ENCODE measurements at places on chromosomes 3 and 15.

- no peak for DNase-seq
Measured at GRCh38 chr3:105083945-105084344, 282.8 kb upstream of the ALCAM start.

DNA sequence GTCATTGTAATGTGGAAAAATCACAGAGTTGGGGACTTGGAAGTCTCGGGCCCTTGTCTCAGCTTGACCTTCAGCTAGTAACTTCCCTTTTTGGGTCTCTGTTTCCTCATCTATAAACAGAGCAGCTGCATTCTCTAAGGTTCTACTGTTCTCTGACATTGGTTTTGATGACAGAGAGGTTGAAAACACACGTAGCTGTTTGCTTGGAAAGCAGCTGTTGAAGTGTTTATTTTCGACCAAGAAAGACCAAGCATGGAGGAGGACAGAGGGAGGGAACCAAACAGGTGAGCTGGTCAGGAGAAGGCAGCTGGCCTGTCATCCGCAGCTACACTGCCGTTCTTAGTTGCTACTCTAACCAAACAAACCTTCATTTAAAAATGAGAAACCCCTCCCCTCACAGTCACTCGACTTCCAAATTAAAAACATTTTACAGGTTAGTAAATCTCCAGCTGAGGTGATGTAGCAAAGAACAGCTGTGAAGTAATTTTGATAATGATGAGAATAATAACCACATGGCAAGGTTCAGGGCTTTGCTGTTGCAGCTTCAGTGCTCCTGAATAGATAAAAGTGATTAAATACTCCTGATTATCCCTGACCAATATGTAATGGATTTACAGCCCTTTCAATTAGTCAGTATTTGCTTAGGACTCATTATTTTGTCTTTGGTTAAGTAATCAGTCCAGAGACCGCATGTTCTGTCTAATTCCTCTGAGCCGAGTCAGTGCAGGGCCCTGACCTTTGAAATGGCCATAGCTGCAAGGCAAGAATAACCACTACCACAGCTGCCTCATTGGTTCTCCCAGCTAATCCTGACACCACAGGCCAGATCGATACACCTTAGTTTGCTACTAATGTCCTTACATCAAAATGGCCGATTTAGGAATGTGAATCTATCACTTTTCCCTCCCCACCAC is 65.3 kb downstream of the MEIS2 start:
- no peak for DNase-seq

GRCh38 chr3:45760878-45761711 is 35.2 kb downstream of the SLC6A20 start:
- DNase-seq = peak; percentile 14

DNA sequence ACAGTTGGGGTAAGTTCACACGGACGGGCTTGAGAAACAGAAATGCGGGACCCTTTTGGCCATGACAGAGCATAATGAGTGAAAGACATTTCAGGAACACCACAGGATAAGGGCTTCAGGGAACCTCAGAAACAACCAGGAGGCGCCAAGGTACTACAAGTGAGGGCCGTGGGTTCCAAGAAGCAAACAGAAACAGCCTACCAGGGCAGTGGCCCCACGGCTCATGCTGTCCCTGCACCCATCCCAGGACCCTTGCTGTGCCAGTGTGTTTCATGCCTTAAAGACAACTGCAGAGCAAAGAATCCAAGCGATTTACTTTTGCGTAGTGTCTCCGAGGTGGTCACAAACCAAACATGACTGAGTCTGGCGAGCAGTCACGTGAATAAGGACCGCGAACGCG is 54.0 kb downstream of the RUBCN start:
- no peak for DNase-seq

DNA sequence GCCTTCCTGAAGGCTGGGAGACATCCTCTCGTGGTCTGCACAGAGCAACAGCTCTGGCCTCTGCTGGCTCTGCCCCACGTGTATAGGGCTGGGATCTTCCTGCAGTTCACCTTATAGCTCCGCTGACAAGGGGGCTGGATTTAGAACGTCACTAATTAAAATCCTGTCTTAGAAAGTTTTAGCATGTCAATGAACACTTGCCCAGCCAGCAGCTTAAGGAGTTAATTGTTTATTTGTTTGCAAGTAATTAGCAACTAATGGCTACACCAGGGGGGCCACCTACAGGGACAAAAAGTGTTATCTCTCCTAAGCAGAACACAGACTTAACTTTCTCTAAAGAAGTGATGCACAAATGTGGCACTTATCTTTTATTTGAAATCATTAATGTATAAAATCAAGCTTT is at the start of gene HESX1:
HESX1 (minus strand) TSS at position 84 of the 403 bp plus-strand sequence; CDS start at position 24, 60 bp downstream.
- no peak for DNase-seq

GRCh38 chr3:68447885-68448284 is 484.5 kb downstream of the TAFA4 start:
- no peak for DNase-seq

DNA sequence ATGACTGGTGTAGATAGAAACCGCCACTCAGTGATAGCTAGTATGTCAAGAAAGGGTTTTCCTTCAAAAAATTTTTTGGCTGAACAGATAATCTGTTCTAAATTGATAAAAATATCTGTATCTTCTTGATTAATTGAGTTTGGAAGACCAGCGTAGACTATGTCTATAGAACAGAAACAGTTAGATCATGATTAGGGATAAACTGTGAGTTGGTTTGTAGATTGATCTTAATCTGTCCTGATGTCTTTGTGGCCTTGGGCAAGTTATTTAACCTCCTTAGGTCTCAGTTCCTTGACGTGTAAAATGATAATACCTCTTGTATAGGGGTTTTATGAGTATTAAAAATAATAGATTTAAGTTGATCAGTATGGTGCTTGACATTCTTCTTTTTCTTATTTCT is 4.7 kb downstream of the NFKBIZ start:
- no peak for DNase-seq

GRCh38 chr3:105166893-105167292 is 199.8 kb upstream of the ALCAM start:
- no peak for DNase-seq

- DNase-seq = no peak
Measured at GRCh38 chr3:112500621-112501020, 1.3 kb upstream of the BTLA start.

GRCh38 chr3:114848643-114849350 is 298.3 kb downstream of the ZBTB20 start:
- no peak for DNase-seq

DNA sequence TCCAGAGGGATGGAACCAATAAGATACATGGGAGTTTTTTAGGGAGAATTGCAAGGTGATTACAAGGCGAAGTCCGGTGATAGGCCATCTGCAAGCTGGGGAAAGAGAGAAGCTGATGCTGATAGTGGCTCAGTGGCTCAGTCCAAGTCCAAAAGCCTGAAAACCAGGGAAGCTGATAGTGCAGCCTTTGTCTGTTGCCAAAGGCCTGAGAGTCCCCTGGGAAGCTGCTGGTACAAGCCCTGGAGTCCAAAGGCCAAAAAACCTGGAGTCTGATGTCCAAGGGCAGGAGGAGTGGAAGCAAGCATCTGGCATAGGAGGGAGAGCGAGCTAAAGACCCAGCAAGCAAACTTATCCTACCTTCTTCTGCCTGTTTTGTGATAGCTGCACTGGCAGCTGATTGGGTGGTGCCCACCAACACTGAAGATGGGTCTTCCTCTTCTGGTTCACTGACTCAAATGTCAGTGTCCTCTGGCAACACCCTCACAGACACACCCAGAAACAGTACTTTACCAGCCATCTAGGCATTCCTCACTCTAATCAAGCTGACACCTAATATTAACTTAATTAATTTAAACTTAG is 16.7 kb downstream of the TFG start:
- DNase-seq = no peak

GRCh38 chr3:182121401-182121800 is 409.7 kb downstream of the SOX2 start:
- no peak for DNase-seq

DNA sequence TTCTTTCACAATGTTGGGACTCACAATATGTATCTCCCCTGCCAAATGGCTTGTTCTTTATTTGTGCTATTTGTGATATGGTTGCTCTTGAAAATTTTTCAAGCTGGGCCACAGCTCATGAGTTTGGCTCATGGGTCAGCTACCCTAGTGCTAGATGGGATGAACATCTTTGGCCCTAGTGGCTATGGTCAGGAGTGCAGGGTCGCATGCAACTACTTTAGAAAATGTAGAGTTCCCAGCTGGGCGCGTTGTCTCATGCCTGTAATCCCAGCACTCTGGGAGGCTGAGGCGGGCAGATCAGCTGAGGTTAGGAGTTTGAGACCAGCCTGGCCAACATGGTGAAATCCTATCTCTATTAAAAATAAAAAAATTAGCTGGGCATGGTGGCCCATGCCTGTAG is 55.8 kb downstream of the POLR2M start:
- no peak for DNase-seq

GRCh38 chr15:88992216-88992615 is 79.0 kb upstream of the MFGE8 start:
- no peak for DNase-seq

DNA sequence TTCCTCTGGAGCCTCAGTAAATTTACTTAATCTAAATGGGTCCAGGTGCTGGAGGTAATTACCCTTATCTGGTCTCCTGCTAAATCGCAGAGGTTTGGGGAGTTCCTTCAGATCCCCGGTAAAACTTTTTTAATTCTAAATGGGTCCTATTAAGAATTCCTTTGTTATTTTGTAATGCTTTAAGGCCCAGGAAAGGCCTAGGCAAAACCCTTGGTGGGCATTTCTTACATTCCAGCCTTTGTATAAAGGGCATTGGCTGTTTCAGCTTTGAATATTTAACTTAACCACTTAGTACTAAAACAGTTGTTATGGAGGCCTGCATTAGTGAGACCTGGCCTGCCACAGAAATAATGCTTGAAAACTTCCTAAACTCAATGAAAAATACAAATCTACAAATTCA is 14.9 kb upstream of the ZNF662 start:
- DNase-seq = no peak

- no peak for DNase-seq
Measured at GRCh38 chr3:61768284-61769037, 207.1 kb downstream of the PTPRG start.

GRCh38 chr3:128799653-128800052 is 73.7 kb downstream of the RAB7A start:
- no peak for DNase-seq

DNA sequence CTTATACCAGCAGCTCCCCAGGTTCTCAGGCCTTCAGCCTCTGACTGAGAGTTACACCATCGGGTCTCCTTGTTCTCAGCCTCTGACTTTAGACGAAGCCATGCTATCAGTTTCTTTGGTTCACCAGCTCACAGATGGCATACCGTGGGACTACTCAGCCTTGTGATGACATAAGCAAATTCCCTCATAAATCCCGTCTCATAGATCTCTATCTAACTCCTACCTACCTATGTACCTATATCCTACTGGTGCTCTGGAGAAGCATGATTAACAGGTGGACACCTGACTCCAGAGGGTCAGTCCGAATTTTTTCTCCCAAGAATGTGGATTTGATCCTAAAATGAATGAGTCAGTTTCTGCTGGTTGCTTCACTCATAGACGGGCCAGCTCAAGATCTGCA is 59.1 kb upstream of the CDV3 start:
- no peak for DNase-seq

DNA sequence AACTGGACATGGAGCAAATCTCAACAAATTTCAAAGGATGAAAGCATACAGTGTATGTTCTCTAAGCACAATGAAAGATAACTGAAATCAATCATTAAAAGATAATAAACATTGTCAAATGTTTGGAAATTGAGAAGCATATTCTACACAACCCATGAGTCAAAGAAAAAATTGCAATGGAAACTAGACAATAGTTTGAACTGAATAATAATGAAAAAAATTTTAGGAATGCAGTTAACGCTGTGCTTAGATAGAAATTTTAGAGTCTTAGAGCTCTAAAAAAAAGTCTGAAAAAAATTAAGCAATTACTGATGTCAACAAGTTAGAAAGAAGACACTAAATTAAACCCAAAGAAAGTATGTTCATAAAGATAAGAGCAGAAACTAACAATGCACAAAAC is 15.5 kb downstream of the RABL3 start:
- DNase-seq = no peak

- DNase-seq = no peak
Measured at GRCh38 chr3:36557708-36558421, 177.6 kb downstream of the STAC start.

DNA sequence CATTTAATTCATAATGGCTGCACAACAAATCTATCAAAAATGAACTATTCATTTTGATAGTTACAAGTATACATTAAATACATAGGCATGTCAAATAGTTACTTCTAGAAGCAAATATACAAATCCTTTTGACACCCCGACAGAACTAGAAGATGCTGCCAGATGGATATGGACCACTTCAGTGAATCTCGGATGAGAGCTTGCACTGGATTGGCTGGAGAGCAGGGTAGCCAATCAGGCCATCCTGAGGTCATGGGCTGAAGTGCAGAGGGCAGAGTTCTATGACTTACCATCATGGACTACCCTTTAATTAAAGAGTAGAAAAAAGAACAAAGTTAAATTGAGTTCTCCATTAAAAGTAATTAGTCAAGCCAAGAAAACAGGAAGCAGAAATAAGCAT is 8.3 kb downstream of the CCNL1 start:
- DNase-seq = no peak

- DNase-seq = no peak
Measured at GRCh38 chr3:194098081-194098842, 37.7 kb upstream of the HES1 start.

- no peak for DNase-seq
Measured at GRCh38 chr15:28962851-28963710, 77.3 kb downstream of the APBA2 start.

DNA sequence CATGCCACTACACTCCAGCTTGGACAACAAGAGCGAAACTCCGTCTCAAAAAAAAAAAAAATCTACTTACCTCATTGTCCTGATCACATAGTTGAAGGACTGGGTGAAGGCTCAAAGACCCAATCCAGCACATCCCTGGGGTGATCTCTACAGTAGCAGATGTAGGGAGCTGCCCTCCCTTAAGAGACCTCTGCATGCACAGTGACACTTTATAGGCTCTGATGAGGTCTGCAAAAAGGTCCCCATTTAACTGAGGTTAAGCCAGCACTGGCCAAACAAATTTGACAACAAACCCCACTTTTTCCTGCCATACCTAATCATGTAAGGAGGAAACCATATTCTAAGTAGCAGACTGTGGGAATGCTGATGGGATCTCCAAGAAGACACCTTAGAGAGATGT is 31.1 kb upstream of the SPATA12 start:
- no peak for DNase-seq

DNA sequence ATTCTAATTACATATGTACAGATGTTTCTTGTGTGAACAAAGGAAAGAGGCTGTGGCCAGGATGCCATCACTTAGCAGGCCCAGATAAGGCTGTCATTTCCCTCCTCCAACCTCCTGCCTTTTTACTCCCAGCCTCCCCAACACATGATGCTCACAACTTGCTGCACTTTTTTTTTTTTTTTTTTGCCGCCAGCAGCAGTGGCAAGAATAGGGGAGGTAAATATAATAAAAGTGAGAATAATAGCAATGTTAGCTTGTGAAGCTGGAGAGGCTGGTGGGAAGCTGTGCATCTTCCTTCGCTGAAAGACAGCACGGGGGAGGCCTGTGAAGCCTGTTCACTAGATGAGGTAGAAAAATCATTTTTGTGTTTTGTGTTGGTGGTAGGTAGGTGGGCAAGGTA is 42.5 kb upstream of the MYO5C start:
- DNase-seq = no peak
